ENCODE measurements at places on chromosomes 6 and 20.

- DNase-seq: no peak
These were observed 75.8 kb downstream of the PRDM1 start for GRCh38 chr6:106161893-106162292.

- no peak for DNase-seq
These were observed 115.5 kb downstream of the SOD2 start for GRCh38 chr6:159577564-159577963.

DNA sequence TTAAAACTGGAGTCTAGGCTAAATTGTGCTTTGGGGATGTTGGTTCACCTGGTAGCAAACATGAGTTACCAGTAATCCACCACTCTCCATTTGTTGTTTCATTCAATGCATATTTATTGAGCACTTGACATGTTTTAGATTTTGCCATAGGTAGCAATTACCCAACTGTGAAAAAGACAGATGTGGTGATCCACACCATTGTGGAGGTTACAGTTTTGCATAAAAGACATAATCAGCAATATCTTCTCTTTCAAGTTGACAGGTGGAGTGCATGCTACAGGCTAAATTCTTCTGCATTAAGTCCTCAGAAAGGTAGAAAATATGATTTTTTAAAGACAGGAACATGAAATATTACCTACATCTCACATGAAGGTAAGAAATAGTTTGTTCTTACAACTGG, 143.0 kb upstream of the TSHZ2 start:
- DNase-seq: no peak

- DNase-seq: no peak
These were observed 193.3 kb downstream of the PHACTR1 start for GRCh38 chr6:12909833-12910232.

DNA sequence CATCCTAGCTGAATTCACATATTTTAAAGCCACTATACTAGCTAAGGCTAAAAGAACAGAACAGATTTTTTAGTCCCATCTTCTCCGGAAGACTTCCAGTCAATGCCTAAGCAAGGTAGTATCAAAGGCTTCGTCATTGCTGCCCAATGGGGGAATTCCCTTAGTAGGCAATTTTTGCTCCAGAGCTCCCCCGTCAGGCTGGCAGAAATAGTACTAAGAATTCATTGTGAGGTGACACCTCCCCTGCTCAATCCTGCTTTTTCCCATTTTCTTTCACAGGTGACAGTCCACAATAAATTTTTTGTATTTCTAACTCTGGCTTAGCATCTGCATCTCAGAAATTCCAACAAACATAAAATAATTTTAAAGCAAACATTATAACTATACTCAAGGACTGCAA, 52.8 kb upstream of the SRSF6 start:
- DNase-seq: no peak

DNA sequence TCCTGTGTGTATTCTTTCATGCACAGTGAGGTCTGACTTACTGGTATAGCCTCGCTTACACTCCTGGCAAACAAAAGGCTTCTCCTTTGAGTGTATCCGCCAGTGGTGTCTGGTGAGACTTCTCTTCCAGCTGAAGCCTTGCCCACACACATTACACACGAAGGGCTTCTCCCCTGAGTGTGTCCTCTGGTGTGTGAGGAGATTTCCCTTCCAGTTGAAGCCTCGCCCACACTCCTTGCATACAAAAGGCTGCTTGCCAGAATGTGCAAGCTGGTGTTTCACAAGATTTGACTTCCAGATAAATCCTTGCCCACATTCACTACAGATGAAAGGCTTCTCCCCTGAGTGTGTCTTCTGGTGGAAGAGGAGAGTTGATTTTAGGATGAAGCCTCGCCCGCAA, 21.5 kb downstream of the ZNF337 start:
- DNase-seq: no peak

- no peak for DNase-seq
These were observed 44.5 kb downstream of the RAMACL start for GRCh38 chr6:166541876-166542579.

- DNase-seq: peak; percentile 99
These were observed 4.7 kb upstream of the MRGBP start for GRCh38 chr20:62791301-62792181.

GRCh38 chr6:79117752-79118151, 39.7 kb upstream of the PHIP start:
- no peak for DNase-seq

DNA sequence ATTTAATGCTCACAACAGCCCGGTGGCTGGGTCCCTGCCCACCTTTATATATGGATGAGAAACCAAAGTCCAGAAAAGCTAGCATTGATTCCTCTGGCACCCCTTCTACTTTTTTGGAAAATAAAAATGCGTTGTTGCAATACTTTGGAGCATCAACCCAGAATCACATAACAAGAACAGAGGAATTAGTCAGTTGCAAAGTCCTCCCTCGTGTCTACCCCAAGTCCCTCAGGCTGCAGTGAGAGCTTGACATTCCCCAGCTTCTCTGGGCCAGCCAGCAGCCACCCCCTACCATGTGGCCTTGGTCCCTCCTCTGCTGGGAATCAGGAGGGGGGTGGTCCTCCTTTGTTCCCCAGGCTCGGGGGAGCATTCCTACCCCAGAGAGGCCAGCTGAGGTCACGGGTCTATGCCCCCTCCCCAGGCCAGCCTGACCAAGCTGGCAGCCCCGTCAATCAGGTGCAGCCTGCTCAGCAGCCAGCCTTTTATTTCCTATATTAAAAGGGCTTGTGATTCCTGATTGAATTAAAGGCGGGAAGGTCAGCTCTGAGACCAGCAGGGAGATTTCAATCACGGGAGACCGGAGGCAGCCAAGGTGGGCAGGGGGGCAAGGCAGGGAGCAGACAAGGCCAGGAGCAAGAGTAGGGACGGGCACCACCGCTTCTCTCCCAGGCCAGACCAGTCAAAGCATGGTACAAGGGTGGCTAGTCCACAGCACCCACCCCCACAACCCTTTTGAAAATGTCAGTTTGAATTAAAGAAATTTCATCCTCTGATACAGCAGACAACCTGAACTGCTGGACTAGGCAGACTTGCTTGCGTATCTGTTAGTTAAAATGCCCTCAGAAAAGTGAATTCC, 158.9 kb downstream of the MRPL14 start:
- no peak for DNase-seq

- DNase-seq: no peak
These were observed 47.3 kb downstream of the ZFAND3 start for GRCh38 chr6:37866590-37867507.

DNA sequence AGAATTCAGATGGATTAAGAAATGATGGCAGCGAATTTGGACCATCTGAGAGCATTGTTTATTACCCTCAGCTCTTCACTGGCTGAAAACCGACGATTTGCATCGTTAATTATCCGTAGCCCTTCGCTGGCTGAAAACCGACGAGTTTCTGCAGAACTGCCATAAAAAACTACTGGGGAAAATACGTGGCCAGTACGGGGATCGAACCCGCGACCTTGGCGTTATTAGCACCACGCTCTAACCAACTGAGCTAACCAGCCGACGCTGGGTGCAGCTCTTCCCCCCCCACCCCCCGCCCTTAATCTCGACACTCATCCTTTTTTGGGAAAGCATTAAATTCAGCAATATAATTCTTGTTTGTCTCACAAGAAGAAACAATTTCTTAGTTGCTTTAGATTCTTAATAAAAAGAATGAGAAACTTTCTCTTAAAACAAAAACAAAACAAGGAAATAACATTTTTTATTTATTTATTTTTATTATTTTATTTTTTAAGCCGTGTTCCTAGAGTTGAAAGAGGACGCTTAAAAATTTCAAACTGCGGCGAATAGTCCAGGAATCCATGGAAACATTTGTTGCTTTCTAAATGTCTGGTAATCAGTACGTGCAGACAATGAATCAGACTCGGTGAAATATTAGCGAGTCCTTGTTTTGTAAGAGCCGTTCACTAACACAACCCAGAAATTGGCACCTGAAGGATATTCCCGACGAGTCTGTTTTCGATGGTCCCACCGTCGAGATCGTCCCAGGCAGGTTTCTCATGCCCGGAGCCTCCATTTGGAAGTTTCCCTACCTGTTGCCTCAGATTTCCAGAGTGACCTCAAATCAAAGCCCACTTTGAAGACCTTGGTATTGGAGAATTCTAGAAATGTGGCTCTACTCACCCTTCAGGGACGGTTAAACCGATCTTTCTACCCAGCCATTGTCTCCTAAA, 27.8 kb downstream of the PRSS16 start:
- no peak for DNase-seq

- no peak for DNase-seq
These were observed 234.5 kb upstream of the PRDM1 start for GRCh38 chr6:105851606-105852005.

DNA sequence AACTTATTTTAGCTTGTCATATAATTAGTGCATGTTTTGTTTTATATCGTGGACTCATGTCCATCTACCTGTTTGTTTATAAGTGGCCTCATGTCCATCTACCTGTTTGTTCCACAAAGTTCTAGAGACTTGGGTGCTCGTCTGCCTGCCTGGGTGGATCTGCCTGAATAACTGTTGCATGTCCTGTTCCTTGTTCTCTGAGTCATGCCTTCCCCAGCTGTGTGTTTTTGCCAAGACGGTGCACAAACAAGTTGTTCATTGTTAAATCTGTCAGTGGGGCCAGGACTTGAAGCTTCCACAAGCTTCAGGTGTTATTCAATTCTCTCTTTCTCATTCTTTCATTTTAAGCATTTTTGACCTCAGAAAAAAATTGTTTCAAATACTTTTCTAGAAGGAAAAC, 358.0 kb upstream of the CITED2 start:
- no peak for DNase-seq

GRCh38 chr20:32638848-32639247, 34.9 kb downstream of the C20orf203 start:
- no peak for DNase-seq

DNA sequence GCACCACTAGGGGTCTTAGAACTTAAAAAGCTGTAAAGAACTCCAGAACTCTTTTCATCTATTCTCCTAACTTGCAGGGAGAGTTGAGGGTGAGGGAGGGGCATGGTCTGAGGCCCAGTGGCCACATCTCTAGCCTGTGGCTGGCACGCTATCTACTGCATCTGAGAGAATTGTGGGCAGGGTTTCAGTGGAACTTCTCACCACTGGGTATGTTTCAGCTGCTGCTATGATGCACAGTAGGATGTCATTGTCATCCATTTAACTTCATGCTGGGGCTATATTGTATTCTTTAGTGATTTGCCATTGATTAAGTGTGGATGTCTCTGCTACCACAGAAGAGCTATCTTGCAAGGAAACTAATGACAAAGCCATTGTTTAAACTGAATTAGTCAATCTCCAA, 4.5 kb downstream of the TMEM14A start:
- DNase-seq: no peak

- DNase-seq: no peak
These were observed 14.3 kb downstream of the STX7 start for GRCh38 chr6:132498638-132499037.

DNA sequence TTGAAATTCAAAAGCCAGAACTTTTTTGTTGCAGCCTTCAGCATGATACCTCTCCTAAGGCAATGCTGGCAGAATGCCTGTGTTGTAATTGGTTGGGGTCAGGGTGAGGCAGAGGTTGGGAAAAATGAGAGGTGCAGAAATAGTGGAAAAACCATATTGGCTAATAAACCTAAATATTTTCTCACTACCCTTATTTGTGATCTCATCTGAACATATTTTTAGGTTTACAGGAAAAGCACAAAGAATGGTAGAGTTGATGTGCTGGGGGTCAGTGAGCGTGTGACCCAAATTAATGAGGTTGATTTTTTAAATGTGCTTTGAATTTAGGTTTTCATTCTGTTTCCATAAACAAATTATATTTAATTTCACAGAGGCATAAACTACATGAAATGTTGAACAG, 437.3 kb downstream of the HDGFL1 start:
- DNase-seq: no peak

- DNase-seq: no peak
These were observed 170.3 kb upstream of the PDE10A start for GRCh38 chr6:165833355-165833754.

DNA sequence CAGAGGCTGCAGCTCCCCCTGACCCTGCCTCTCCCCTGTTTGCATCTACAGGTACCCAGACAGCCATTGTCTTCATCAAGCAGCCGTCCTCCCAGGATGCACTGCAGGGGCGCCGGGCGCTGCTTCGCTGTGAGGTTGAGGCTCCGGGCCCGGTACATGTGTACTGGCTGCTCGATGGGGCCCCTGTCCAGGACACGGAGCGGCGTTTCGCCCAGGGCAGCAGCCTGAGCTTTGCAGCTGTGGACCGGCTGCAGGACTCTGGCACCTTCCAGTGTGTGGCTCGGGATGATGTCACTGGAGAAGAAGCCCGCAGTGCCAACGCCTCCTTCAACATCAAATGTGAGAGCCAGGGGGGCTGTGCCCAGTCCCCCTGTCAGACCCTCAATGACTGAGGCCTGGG, 42.1 kb upstream of the SRF start:
- no peak for DNase-seq
